IMR-90 (cell line): ENCODE measurements at places on chromosomes 1 and 21. TPM values are rescaled to one million over a fixed set of nuclear protein-coding genes. Genes with fewer than 3 reads are reported as not detected.
A peak's percentile ranks its signal among the peaks of the same experiment; 100 is the strongest.

RCSD1 gene
- polyA plus RNA-seq = 0.03 TPM in 1 of 2 replicates, not detected in the other

SDF4 gene
- polyA plus RNA-seq = 250 and 252 TPM in 2 replicates

ATP5PF gene
- polyA plus RNA-seq = 190 TPM in 2 replicates

HUNK gene
- 1.0 and 1.3 TPM in 2 replicates for polyA plus RNA-seq

RASSF5 gene
- 1.1 TPM in 2 replicates for polyA plus RNA-seq

- peak; percentile 59 for DNase-seq
These were observed 12.0 kb downstream of the DUSP10 start for GRCh38 chr1:221729771-221730330.

- DNase-seq = no peak
These were observed 26.6 kb upstream of the SARS1 start for GRCh38 chr1:109187127-109187526.

DNA sequence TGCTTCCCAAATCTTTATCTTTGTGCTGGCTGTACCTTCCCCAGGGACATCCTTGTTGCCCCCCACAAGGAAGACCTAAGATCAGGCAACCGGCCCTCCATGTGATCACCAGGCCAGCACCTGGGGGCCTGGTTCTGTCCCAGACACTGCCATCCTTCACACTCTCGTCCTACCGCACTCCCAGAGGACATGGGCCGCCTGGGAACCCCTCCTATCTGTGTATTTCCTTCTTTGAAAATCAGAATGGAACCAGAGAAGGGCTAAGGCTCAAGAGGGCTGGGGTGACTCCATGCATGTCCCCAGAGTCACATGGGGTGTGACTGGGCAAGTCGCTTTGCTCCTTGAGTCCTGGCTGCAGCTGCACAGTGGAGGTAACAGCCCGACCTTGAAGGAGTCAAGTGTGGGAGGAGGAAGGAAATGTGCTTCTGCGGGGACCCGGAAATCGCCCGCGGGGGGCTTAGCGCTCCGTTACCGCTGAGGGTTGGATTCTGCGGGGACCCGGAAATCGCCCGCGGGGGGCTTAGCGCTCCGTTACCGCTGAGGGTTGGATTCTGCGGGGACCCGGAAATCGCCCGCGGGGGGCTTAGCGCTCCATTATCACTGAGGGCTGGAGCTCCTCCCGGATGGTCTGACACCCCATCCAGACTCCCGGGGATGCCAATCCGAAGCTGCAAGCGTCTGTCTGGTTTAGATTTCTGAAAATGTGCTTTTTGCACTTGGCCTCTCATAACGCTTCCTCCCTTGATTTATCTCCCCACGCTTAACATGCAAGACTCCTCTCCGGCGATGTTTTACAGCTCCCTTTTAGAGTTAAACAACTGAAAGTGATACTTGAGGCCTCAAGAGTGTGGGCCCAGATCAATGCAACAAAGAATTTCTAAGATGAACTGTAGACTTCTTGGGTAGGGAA is 278.9 kb downstream of the NPHP4 start:
- no peak for DNase-seq

GRCh38 chr1:85330214-85330631 is 53.8 kb upstream of the BCL10 start:
- DNase-seq = peak; percentile 96

GRCh38 chr21:35573472-35574374 is 486.6 kb downstream of the SETD4 start:
- peak; percentile 69 for DNase-seq
